Colonic mucosa (tissue), 4 donors: ENCODE measurements at places on chromosomes 11 and 22. TPM values are rescaled to one million over a fixed set of nuclear protein-coding genes. Genes with fewer than 3 reads are reported as not detected.

DNA sequence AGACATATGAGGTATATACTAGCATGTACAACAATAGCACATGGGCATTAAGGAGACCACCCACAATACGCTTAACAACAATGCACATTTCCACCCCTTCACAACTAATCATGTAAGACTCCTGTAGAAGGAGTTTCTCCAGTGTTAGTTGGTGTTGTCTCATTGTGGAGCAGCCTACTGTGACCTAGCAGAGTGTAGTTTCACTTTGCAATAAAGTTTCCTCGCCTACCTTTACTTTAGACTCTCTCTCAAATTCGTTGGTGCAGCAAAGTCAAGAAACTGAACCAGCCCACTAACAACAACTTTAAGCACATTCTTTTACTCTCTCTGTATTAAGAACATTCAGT, 863.6 kb downstream of the FAM181B start:
- no peak for DNase-seq

- DNase-seq, result no peak
Observed at GRCh38 chr11:59403546-59403945, 22.7 kb downstream of the OR5A2 start.

DNA sequence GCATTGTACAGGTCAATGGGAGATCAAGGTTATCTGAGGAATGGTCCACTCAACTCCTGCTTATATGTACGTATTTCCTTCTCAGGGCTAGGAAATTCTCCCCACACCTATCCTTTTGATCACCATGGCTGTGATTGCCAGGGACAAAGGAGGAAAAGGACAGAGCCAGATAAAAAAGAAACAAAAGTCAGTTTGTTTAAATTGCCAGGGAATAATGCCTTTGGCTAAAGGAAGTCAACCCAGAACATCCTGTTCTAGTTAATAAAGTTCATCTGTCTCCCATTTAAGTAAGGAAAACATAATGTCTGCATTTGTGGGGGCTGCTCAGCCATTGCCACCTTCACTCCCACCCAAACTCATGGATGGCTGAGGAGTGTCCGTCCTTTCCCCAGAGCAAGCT, 124.7 kb downstream of the ME3 start:
- no peak for DNase-seq

GRCh38 chr11:75013051-75013450, 24.3 kb downstream of the NEU3 start:
- no peak for DNase-seq

KRTAP5-1 gene
- not detected for total RNA-seq

DNA sequence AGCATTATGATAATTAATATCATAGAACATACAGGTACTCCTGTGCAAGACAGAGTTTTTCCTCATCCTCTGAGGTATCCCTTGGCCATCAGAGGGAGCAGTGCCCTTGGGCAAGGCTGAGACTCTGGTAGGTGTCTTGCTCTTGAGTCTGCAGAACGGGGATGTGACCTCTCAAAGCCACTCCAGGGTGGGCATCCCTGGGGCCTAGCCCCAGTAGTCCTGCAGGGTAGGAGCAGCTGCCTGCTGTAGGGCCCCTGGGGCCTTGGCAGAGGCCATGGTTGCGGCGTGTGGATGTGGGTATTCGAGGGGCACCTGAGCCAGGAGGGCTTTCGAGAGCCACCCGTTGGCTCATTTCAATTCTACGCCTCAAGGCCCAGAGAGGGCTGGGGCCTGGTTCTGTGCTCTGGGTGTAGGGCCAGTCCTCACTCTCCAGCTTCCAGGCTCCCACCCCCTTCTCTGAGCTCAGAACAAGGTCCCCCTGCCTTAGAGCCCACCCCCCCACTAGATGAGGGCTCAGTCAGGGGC, 7.7 kb upstream of the OMP start:
- DNase-seq, result no peak

DNA sequence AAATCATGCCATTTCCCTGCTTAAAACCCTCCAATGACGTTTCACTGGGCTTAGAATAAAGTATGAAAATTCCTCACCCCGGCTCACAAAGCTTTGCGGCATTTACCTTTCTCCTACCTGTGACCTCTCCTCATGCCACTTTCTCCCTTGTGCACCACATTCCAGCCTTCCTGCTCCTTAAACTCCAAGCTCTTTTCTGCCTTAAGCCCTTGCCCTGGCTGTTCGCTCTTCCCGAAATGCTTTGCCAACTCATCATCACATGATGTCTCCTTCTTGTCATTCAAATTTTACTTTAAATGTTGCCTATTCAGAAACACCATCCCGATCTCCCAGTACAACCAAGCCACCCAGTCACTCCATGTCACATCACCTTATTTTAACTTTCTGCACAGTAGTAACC, 2.0 kb downstream of the PLEKHA7 start:
- no peak for DNase-seq

DNA sequence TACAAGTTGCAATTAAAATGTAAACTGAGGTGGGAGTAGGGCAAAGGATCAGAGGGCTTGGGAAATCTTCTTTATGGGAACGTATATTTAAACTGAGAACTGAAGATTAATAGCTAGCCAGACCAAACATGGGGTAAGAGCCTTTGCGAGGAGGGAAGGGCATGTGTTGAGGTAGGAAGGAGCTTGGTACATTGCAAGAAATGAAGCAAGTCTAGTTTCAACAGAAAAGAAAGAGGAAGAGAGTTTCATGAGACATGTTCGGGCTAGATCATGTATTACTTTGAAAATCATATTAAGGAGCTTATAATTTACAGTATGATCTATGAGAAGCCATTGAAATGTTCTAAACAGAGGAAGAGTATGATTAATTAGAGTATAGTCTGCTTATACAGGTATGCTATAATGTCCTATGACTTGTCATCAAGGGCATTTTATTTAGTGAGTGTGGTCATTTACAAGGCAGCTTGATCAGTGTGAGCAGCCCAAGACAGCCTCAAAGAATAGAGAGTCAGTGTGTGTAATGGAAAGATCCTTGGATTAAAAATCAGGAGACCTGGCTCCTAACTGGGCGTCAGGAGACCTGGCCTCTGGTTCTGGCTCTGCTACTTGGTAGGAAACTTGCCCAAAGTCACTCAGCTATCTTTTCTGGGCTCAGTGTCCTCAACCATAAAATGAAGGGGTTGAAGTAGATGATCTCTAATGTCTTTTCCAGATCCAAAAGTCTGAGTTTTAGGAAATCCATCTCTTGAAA, 10.9 kb downstream of the GAS2 start:
- no peak for DNase-seq

SAA2 gene
- 14.2 TPM for total RNA-seq

DNA sequence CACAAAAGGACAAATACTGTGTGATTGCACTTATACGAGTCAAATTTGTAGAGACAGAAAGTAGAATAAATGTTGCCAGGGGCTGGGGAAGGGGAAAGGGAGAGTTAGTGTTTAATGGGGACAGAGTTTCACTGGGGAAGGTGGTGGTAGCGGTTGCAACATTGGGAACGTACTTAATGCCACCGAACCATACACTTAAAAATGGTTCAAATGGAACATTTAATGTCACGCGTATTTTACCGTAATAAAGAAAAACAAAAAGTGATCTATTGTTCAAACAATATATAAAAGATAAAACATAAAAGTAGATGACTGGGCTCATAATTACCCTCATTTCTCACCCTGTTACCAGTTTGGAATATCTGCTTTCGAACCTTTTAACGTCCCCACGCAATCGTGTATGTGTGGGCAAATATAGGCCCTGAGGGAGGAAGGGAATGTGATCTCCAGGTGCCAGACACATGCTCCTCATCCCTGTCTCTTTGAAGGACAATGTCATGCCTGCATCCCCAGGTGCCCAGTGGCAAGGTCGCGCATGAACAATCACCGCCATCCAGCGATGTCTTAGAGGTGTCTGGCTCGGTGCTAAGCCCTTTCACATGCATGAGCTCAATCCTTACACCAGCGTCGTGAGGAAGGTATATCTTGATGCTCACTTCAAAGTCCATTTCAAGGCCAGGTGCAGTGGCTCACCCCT, 35.3 kb downstream of the LIF start:
- DNase-seq, result no peak

TMEM191B gene
- 3.3 TPM for total RNA-seq

DNA sequence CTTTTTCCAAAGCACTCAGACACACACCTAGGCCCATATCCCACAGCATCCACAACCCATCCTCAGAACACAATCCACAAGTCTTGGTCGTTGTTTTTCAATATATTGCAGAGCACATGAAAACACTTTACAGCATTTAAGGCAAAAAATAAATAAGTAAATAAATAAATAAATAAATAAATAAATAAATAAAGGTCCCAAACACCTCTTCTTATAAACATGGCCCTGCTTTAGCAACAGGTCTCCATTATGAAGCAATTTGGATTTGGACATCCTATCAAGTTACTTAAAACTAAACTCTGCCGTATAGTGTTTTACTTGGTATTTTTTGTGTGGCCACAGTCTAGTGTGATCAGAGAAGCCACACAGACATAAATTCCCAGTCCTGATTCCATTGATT, 10.7 kb upstream of the PLEKHA7 start:
- no peak for DNase-seq

KCTD14 gene
- 19.5 TPM for total RNA-seq

- no peak for DNase-seq
Observed at GRCh38 chr11:107705027-107705426, 6.8 kb downstream of the SLN start.

LUZP2 gene
- 1.3 TPM for total RNA-seq

GRCh38 chr11:104155375-104155774, 8.6 kb downstream of the PDGFD start:
- no peak for DNase-seq

CNTF gene
- 2.1 TPM for total RNA-seq

DNA sequence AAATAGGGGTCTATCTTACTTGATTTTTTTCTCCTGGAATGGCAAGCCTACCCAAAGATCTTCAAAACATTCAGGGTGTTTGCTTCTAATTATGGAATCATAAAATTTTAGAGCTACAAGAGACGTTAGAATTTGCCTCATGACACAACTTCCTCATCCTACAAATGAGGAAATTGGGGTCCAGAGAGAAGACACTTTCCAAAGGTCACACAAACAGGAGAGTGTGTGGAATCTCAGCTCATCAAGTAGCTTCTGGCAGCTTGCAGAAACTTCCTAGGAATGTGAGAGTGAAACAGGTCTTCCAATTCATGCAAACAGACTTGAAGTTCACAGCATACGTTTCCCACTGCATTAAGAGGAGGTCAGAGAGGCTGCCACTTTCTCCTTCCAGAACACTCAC, 976.0 kb downstream of the OPCML start:
- no peak for DNase-seq

- peak; percentile 81 for DNase-seq
Observed at GRCh38 chr22:23772649-23773473, at the start of gene MMP11. Gene MMP11, plus strand, starts transcription at chr22:23772849. Its CDS starts 22 bp downstream, at chr22:23772871.

KRTAP5-7 gene
- total RNA-seq, result 0.17 TPM

DNA sequence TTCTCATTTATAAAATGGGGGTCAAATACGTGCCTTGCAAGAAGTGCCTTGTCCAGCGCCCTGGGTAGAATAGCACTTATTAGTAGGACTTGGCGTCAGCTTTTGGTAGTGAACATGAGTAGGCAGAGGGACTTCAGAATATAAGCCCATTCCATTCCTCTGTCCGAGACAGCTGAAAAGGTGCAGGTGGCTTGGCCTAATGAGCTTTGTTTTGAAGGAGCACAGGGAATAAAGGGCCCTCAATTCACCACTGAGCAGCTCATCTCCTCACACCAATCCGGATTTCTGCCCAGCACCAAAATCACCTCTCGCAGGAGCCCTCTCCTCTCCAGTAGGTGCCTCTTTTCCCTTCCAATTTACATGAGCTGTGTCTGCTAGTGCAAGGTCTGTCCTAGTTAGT, 91.2 kb downstream of the DSCAML1 start:
- DNase-seq, result no peak
